Astrocyte (in vitro differentiated cells and primary cell): ENCODE measurements at places on chromosomes 2 and 18. TPM values are rescaled to one million over a fixed set of nuclear protein-coding genes. Genes with fewer than 3 reads are reported as not detected.

The FAM237A gene
- total RNA-seq, result not detected in 2 replicates

The TYW5 gene
- 9.0 and 9.2 TPM in 2 replicates for total RNA-seq

GRCh38 chr2:48449073-48449840, 80.7 kb upstream of the STON1 start:
- no peaks in the 10 kb centered on the region for H3K4me1 ChIP-seq
- H3K36me3 ChIP-seq, result peaks cover 6% of the 10 kb centered on the region
- H3K27me3 ChIP-seq, result no peaks in the 10 kb centered on the region
- no peak for DNase-seq
- H3K4me3 ChIP-seq, result no peak overlapping the region
- no peak overlapping the region for H3K27ac ChIP-seq

- no peak overlapping the region for H3K27ac ChIP-seq
- H3K4me1 ChIP-seq, result no peaks in the 10 kb centered on the region
- H3K27me3 ChIP-seq, result no peaks in the 10 kb centered on the region
- DNase-seq, result peak; percentile 2
Observed at GRCh38 chr2:179898873-179899272, 37.5 kb upstream of the ZNF385B start.

- H3K4me3 ChIP-seq, result no peak overlapping the region
- H3K4me1 ChIP-seq, result peaks cover 14% of the 10 kb centered on the region
- H3K36me3 ChIP-seq, result no peaks in the 10 kb centered on the region
- H3K27ac ChIP-seq, result no peak overlapping the region
- DNase-seq, result peak; percentile 40
Observed at GRCh38 chr2:18167871-18168270, 289.4 kb downstream of the KCNS3 start.

GRCh38 chr18:29191263-29191662, 1014.3 kb upstream of the CDH2 start:
- peaks cover 4% of the 10 kb centered on the region for H3K4me1 ChIP-seq
- H3K27ac ChIP-seq, result no peak overlapping the region
- peak; percentile 3 for DNase-seq

- no peaks in the 10 kb centered on the region for H3K4me1 ChIP-seq
- H3K36me3 ChIP-seq, result no peaks in the 10 kb centered on the region
- DNase-seq, result no peak
- H3K4me3 ChIP-seq, result no peak overlapping the region
Observed at GRCh38 chr2:23091019-23091418, 294.0 kb upstream of the KLHL29 start.

- no peaks in the 10 kb centered on the region for H3K27me3 ChIP-seq
- H3K27ac ChIP-seq, result no peak overlapping the region
- H3K36me3 ChIP-seq, result peaks cover 52% of the 10 kb centered on the region
- DNase-seq, result no peak
- peaks cover 9% of the 10 kb centered on the region for H3K4me1 ChIP-seq
Observed at GRCh38 chr2:86031151-86031550, 74.5 kb downstream of the POLR1A start.

DNA sequence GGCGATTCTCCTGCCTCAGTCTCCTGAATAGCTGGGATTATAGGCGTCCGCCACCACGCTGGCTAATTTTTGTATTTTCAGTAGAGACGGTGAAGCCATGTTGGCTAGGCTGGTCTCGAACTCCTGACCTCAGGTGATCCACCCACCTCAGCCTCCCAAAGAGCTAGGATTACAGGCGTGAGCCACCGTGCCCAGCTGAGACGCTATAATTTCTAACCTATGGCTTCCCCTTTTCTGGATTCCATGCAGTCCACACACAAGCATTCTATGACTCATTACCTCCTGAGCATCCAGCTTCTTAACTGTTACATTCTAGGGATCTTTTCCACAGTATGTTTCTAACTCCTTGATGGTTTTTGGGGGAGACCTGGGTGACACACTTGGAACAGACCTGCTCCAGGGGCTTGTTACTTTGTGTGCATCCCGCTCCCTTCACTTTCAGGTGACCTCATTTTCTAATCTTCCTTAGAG, 11.8 kb upstream of the KCMF1 start:
- no peak overlapping the region for H3K4me3 ChIP-seq
- peak; percentile 89 for DNase-seq
- peak overlapping the region; percentile 91 for H3K27ac ChIP-seq
